ENCODE measurements at places on chromosomes 1 and 21.

DNA sequence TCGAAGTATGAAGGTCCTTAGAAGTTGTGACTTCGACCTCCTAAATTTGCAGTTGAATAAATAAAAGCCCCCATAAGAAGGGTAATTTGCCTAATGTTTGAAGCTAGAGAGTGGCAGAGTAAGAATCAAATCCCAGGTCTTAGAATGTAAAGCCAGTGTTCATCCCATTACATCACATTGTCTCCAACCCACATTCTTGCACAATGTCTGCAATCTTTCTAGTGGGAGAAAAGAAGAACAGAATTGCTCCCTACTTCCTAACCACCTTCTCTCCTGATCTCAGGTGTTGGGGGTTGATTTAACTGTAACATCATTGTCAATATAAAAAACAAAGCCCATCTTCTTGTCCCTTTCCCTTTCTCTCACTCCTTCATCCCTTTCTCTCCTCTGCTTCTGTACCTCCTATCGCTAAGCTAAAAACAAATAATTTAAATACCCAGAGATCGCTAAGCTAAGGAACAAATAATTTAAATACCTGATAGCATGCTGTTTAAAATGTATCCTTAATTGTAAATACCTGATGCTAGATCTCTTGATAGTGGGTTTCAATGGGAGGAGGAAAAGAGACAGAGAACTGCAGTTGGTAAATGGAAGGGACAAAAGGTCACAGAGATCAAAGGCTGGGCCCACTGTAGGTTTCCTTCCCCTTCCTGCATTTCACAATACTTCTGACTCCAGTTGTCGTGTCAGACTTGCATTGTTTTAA lies 32.1 kb upstream of the CCDC190 start:
- DNase-seq = no peak

- DNase-seq = no peak
These were observed 8.5 kb downstream of the ERRFI1 start for GRCh38 chr1:8017495-8018197.

DNA sequence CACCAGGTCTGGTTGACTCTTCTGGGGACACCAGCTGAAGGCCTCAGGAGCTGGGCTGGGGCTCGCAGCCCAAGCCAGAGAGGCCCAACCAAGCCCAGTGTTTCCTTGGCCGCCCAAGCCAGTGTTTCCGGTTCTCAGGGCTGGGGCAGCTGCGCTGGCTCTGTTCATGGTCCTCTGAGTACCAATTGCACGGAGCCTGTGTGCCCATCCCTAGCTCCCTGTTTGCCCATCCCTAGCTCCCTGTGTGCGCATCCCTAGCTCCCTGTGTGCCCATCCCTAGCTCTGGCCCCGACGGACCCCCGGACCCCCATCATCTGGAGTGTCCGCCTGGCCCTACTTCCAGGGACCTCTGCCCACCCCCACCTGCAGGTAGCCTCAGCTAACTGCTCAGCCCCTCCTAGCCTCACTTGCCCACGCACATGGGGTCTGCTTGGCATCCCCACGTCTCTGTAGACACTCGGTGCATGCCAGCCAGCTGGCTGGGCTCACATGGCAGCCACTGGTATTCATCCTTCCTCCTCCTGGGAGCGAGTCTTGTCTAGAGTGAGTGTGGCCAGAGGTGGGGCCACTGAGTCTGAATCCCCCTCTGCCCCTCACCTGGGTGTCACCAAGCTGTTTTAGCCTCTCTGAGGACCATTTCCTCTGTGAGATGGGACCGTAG lies 64.0 kb downstream of the WNT9A start:
- no peak for DNase-seq

GRCh38 chr1:1891349-1892078 lies 627 bp upstream of the GNB1 start:
- peak; percentile 78 for DNase-seq

DNA sequence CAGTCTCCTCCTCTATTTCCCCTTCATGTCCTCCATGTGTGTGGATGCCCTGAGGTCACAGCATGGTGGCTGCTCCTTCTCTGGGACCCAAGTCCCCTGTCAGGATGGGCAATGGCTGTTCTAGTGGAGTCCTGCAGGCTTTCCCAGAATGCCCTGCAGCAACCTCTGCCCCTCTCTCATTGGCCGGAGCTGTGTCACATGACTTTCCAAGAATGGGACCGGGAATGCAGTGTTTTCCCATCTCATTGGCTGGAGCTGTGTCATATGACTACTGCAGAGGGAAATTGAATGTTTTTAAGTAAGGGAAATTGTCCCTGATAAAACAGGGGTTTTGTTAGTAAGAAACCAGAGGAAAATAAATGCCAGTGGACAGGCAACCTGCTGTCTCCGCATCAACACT lies 365.9 kb downstream of the PTPRU start:
- no peak for DNase-seq

DNA sequence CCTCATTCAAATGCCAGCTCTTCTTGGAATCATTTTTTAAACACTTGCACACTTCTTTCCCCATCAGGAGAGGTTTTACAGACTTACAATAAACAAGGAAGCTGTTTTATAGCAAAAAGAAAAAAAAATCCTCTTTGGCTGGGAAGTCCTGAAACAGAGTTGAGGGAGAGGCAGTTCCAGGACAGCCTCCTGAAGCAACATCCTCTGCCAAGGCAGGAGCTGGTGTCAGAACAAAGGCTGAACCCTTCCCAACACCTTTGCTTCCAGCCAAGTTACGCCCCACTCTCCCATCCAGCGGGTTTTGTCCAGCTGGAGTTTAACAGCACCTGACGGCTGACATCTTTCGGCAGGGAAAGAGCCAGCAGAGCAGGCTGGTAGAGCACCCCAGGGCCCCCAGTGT lies 287.8 kb downstream of the RRAGC start:
- no peak for DNase-seq

GRCh38 chr21:8993943-8994639 lies 1527.3 kb upstream of the TPTE start:
- DNase-seq = no peak

DNA sequence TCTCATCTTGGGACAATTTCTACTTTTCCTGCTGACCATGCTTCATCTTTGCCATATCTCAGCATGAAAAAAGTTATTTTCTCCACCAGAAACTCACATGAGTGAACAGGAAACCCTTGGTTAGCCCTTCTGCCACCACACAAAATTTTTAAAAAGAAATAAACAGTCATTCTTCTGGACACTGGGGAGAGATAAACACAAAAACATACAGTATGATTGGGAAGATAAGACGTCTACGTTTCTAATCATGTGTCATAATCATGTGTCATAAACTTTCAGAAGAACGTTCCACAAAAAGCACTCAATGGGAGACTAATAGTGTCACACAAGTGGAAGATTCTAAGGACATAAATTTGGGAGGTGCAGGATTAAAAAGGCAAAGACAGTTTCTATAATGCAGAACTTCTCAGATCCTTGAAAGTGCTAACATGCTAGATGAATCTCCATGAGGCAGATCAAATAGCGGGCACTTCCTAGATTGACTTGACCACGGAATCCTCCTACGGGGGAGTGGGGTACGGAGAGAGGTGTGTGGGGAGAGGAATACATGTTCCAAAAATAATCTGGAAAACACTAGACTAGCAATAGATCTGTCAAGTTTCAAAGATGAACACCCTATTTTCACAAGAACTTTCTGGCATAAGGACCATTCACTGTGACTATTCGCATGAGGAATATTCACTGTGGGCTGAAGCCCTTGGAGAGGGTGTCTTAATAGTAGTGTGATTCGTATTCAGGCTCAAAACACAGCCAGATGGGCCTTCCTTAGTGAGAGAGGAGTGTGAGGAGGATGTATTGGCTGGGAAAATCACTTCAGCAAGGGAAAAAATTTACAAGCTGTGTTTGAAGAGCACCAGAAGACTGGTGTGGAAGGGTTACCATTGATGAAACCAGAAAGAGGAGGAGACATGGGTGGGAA lies 206.7 kb downstream of the SETD4 start:
- DNase-seq = no peak

GRCh38 chr1:116820369-116820768 lies 66.1 kb downstream of the CD2 start:
- DNase-seq = no peak

DNA sequence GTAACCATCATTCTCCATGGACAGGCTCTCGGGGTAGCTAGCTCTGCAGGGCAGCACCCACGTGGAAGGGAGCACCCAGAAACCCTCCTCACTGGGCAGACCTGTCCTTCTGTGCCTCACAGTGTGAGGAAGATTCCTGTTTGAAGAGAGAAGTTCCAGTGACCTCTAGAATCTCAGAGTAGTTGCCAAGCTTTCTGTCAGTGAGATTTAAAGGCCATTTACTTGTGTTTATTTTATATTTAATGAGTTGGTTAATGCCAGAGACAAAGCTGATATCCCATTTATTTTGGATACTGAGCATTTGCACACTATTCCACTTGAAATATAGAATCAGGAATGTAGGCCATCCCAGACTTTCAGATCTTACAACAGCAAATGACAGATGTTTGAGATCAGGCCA lies 28.7 kb downstream of the MTARC1 start:
- no peak for DNase-seq

- DNase-seq = no peak
These were observed 404.0 kb upstream of the NFIA start for GRCh38 chr1:60678391-60678790.

DNA sequence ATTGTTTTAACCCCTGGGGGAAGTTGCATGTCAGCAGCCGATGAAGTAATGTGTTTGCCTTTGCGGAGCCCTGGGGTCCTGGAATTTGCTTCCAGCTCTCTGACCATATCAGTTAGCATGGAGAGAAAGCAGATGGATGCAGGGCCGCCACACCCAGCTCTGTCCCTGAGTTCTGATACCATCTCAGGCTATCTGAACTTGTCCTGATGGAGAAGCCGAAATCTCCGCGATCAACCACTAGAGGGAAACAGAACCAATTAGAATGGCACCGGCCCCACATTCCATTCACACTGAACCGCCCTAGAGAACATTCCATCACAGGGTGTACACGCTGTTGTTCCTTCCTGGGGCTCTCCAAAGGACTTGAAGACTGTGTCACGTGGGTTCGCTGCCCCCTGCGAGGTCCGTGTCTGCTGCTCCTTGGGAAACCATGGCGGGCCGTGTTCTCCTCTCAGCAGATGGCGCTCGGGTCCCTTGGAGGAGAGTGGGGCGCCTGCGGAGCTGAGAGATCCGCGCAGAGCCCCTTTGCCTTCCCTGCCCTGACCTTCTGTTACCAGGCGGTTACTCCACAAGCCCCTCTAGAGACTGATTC lies 75.4 kb downstream of the ABCA4 start:
- peak; percentile 25 for DNase-seq

DNA sequence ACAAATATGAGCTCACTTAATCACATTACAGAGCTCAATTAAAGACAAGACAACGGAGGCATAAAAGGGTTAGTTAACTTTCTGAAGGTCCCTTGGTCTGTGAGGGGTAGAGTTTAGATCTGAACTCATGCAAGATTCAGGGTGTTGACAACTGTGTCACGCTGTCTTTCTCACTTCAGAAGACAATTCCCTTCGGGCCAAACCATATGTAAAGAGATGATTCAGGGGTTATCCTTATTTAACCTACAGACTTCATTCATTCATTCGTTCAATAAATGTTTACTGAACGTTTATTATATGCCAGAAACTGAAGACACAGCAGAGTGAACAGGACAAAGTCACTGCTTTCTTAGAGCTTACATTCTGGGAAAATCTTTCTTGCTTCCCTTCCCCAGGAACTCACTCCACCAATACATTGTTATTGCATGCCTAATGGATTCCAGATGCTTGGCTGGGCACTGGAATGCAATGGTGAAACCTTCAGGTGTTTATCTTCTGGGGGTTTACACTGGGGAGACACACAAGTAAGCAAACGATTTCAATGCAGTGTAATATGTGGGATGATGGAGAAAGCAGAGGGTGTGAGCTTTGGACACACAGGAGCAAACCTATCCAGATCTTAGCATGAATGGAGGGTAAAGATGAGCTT lies 6.4 kb downstream of the XCL1 start:
- no peak for DNase-seq

- peak; percentile 61 for DNase-seq
These were observed 6.1 kb downstream of the LDLRAP1 start for GRCh38 chr1:25549273-25550154.

- DNase-seq = no peak
These were observed 5.2 kb downstream of the PTAFR start for GRCh38 chr1:28171246-28171645.

- no peak for DNase-seq
These were observed 109.5 kb upstream of the F3 start for GRCh38 chr1:94651076-94651475.

DNA sequence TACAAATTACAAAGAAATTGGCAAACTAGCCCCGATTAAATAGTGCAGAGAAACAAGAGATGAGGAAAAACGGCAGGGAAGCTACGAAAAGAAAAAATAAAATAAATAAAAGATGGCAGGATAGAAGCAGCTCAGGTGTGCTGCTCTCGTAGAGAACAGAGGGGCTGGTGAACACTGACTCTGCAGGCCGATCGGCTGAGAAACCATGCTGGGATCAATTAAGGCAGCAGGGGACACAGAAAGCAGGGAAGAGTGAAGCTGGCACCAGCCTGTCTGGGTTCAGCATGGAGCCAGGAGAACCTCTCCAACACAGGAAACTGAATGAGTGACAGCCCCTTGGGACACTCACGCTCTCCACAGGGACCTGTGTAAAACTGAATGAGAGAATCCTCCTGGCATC lies 39.5 kb upstream of the TMPRSS15 start:
- no peak for DNase-seq

GRCh38 chr1:206931709-206932108 lies 10.0 kb upstream of the FCMR start:
- no peak for DNase-seq

GRCh38 chr1:246971090-246971721 lies 36.7 kb downstream of the ZNF695 start:
- DNase-seq = peak; percentile 42

GRCh38 chr1:101005183-101005582 lies 20.4 kb downstream of the DPH5 start:
- peak; percentile 25 for DNase-seq

DNA sequence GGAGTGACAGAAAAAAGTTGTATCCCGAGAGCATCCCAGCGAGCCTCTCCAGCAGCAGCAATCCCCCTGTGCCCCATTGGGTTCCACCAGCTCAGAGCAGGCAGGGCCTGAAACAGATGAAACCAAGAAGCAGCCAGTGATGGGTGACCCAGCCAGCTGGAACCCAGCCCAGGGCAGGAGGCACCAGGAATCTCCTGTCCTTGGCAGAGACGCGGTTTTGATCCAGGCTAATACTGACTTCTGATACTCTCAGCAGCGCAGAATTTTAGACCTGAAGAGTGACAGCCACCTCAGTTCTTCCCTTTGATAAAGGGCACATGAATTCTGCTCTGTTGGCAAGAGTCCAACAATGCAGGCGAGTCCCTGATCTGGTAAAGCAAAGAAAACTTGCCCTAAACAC lies 11.4 kb upstream of the OLIG1 start:
- no peak for DNase-seq

DNA sequence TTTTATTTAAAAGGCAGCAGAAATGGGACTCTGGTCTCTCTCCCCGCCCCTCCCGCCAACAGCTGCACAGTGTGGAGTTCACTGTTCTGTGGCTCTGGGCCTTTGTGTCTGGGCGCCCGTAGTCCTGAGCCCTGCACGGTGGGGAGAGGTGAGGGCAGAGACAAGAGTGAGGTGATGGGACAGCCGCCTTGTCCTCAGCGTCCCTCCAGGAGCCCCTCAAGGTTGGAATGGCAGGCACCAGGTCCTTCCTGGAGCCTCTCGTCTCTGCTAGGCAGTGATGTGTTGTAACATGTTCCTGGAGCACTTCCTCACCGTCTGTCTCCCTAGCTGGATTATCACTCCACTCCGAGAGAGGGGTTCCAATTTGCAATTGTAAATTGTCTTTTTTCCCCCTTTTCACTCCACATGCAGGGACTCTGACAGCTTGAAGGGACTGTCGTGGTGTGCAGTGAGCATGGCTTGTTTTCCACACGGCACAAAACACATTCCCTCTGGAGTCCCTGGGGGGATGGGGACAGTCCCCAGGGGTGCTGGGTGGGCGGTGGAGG lies 44.6 kb upstream of the C1orf174 start:
- no peak for DNase-seq
